ENCODE measurements at places on chromosomes 13 and 19.

GRCh38 chr13:106681536-106681935 lies 113.6 kb upstream of the ARGLU1 start:
- no peak for DNase-seq

- DNase-seq = no peak
These were observed 36.4 kb upstream of the IGSF23 start for GRCh38 chr19:44576843-44577565.

DNA sequence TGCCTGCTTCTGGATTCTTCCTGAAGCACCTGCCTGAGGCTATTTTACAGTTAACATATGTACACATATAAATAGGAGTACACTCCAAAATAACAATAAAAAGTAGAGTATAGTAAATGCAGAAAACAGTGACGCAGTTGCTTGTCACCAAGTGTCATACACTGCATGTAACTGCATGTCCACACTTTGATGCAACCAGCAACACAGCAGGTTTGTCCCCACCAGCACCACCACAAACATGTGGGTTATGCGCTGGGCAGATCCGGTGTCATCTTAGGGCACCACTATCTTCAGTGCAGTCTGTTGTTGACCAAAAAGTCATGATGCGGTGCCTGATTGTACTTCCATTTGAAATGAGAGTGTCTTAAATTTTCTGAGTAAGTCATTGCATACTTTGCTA lies 51.3 kb downstream of the COL4A2 start:
- DNase-seq = no peak

DNA sequence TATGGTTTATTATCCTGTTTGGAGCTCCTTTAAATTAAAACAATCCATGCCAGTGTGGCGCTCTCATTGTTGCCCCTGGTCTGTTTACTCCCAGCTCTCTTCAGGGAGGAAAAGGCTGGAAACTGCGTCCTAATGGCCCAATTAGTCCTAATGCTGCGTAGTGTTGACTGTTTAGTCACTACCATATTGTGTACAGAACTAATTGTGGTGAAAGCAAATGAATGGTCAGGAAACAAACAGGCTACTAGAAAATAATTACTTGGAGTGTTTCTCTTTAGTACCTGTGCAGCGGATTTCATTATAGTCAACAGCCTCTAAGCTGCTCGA lies 54.5 kb upstream of the MTIF3 start:
- no peak for DNase-seq

DNA sequence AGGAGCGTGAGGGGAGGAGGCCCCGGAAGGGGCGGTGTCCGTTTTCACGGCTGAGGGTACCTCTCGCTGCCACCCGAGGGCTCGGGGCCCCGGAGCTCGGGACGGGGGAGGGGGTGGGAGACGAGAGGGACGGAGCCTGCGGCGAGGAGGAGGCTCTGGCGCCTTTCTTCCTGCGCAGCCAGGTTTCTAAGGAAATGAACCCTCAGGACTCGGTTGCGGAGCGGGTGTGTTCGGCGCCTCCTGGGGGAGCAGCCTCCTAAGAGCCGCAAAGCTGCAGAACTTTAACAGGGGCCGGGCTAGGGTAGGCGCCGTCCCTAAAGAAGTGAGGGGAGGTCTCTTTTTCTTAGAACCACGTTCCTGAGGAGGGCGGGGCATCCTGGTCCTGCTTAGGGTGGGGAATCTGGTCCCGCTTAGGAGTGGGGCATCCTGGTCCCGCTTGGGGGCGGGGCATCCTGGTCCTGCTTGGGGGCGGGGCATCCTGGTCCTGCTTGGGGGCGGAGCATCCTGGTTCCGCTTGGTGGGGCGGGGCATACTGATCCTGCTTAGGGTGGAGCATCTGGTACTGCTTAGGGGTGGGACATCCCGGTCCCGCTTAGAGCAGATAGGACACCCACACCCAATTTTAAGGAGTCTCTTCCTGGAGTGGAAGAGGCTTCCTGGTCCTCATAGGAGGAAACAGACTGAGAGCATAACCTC lies 6.2 kb downstream of the SYT5 start:
- no peak for DNase-seq

DNA sequence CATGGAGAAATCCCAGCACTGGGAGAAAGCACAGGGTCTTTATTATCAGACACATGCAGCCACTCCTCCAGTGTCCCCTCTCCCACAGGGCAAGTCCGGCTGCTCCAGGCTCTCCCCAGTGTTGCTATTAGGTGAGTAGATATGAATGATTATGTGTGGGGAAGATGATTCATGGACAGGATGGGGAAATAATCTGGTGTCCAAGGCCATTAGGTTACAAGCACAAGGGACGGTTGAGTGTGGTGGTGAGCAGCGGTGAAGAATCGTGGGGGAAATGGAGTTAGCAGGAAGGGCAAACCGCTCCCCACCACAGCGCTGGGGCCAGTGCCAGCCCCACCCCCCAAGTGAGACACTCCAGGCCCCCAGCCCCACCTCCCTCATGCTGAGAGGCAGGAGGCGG lies 19.0 kb downstream of the CD177 start:
- no peak for DNase-seq

GRCh38 chr13:43879755-43880181 lies at the start of gene LACC1:
Gene LACC1, plus strand, starts transcription at chr13:43879904. Its CDS starts 1,082 bp downstream, at chr13:43880986.
- no peak for DNase-seq

- DNase-seq = peak; percentile 61
These were observed 82.5 kb downstream of the AKAP11 start for GRCh38 chr13:42354241-42355091.

DNA sequence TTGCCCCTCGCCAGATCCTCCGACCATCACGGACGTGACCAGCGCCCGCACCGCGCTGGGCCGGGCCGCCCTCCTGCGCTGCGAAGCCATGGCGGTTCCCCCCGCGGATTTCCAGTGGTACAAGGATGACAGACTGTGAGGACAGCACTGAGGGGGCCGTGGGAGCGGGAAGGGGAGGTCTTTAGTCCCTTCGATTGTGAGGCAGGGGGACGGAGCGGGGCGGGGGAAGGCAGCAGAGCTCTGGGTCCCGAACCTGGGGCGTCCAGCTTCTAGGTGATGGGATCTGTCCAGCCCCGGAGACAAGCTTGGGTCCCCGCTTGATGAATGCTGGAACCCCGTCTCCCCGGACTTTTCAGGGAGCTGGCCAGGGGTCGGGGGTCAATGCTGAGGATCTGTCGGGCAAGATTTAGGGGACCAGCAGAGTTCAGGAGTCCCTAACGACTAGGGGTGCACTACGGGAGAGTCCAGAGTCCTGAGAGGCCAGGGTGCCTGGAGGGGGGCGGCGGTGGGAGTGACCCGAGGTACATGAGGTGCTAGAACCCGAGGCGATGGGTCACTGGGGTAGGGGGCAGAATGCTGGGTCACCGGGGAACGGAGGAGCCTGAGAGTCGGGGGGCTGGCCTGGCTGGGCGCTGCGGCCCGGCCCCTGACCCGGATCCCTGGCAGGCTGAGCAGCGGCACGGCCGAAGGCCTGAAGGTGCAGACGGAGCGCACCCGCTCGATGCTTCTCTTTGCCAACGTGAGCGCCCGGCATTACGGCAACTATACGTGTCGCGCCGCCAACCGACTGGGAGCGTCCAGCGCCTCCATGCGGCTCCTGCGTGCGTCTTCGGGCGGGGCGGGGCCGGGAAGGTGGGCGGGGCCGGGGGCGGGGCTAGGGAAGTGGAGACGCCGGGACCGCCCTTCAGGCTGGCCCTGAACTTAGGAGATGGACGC lies 14.6 kb downstream of the VSIG10L start:
- DNase-seq = no peak

GRCh38 chr13:88472316-88472715 lies 801.1 kb downstream of the SLITRK5 start:
- no peak for DNase-seq

DNA sequence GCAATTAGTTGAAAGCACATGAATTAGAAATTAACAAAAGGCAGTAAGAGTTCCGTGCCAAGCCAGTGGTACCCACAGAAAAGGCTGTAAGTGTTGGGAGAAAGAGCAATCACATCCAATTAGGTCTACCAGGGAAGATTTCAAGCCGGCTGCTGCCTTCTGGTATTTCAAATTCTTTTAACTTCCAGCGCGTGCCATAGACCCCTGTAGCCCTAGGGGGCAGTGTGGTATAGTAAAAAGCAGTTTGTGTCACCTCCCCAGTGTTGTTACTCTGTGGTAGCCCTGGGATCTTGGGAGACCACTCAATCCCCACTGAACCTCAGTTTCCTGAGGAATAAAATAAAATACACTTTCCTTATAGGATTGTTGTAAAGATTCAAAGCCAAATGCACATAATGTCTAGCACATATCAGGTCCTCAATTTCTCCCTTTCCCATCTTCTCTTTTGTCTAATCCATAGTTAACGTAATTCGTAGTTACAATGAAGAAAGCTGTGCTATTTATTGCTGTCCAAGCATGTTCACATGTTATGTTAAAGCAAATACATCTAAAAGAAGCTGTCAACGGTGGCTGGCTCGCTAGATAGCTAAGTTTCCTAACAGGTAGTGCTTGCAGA lies 230.2 kb downstream of the TDRD3 start:
- DNase-seq = no peak

DNA sequence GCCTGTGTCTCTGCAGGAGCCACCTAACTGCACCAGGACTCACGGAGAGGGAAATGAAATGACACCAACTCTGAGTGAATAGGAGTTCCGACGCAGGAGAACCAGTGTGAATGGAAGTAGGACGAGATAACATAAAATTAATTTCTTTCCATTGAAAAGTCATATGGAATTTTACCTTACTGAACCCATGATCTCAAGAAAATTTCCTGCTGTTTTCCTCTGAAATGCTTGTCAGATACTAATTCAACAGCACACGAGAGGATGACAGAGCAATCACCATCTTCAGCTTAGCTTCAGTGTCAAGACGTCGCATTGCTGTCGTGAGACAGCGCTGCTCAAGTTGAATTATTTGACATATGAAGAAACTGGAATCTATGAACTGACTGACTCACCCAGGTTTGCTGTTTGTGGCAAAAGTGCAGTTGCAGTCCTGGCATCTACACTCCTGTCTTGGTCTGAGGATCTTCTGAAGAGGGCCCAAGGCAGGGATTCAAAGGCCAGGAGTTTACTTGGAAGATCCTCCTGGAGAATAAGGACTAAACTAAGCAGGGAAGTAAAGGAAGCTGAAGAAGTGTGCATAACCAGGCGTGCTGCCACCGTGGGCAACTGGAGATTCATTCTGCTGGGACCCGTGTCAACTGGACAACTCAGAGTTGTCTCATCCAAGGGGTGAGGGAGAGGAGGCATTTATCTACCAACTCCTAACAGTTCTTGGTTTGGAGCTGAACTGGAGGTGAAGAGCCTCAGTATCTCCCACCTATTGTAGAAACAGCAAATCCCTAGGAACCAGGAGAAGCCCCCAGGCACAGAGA lies 214.4 kb upstream of the IRS2 start:
- DNase-seq = no peak

GRCh38 chr13:74190999-74191398 lies 56.8 kb upstream of the KLF12 start:
- no peak for DNase-seq

DNA sequence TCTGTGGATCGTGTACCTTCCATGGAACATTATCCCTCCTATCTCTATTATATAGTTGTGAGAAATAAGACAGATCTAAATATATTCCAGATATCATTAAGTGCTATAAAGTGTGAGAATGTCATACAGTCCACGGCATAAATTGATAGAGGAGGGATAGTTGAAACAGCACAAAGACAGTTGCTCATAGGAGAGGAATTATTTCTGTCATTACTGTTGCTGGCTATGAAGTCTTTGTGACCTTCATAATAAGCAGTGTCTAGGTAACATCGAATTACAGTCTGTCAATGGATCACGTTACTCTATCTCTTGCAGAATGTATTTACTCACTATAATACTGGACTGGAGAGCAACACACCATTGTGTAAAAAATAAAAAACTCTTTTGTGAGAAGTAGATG lies 671.5 kb upstream of the PCDH20 start:
- no peak for DNase-seq

DNA sequence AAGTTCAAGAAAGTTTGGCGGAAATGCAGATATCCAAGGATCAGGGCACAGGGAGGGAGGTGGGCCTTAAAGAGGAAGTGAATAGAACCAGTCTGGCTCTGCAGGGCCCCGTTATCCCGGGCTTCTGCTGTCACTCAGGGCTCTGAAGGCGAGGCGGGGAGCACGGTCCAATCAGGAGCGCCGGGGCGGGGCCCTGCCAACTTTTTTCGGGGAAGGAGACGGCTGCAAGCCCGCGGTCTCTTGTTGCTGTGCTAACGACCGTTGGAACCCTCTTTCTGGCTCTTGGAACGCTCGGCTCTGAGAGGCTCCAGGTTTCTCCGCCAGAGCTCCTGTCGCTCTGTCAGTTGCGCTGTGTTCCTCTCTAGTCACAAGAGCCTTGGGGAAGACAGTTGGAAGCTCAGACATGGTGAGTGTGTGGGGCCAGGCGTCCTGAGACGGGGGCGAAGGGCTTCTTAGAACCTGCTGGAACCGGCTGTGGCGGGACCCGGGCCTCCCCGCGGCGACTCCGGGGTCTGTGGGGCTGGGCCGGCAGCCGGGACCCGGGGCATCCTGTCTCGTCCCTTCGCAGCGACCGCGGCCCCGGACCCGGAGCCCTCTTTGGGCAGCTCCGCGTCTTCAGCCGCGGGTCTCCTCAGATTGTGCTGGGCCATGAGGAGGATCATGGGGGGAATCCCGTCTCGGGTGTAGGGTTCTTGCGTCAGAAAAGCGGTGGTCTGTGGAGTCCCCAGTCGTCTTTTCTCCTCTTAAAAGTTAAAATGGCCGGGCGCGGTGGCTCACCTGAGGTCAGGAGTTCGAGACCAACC lies 27.7 kb downstream of the ZNF844 start:
- peak; percentile 53 for DNase-seq

DNA sequence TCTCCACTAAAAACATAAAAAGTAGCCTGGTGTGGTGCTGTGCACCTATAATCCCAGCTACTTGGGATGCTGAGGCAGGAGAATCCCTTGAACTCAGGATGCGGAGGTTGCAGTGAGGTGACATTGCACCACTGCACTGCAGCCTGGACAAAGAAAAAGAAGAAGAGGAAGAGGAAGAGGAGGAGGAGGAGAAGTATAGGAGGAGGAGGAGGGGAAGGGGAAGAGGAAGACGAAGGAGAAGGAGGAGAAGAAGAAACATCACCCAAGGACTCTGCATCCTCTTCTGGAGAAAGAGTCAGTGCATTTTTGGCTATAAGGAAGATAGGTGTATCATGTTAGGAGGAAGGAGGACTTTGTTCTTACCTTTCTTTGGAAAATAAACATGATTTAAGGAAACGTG lies 13.0 kb upstream of the FPR3 start:
- DNase-seq = no peak

DNA sequence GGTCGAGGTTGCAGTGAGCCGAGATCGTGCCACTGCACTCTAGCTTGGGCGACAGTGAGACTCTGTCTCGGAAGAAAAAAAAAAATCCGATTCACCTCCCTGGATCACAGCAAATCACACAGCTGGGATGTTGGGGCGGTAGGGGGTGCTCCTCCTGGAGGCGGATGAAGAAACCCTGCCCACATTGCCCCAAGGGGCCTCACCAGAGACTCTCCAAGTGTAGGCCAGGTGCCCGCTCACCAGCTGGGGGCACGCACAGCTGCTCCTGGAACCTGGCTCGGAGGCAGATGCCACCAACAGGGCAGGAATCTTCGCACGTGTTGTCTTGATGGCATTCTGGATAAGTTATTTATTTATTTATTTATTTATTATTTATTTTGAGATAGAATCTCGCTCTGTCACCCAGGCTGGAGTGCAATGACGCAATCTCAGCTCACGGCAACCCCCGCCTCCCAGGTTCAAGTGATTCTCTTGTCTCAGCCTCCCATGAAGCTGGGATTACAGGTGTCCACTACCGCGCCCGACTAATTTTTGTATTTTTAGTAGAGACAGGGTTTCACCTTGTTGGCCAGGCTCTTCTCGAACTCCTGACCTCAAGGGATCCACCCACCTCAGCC lies 3.1 kb downstream of the UQCR11 start:
- no peak for DNase-seq

All from GM12864 (cell line).